ENCODE measurements at places on chromosomes 7 and 10.

- DNase-seq = no peak
Observed at GRCh38 chr7:73487486-73487885, 34.6 kb downstream of the BAZ1B start.

GRCh38 chr10:5416981-5417380 lies 4.6 kb downstream of the NET1 start:
- DNase-seq = no peak

DNA sequence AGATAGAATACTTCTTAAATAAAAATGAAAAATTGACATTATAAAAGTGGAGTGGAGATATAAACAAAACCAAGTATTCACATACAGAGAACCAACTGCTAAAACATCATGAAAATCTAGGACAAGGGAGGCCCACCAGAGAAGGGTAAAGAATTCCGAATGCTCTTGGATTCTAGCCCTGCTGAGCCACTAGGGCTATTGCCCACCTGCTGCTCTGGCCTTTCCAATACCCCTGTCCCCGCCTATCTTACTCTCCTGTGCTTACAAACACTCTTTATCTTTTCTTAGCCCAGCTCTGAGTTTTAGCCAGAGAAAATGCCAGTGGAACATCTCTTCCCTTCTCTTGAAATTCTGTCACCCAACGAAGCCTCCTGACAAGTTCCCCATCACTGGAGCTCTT lies 100.3 kb downstream of the MACC1 start:
- no peak for DNase-seq

DNA sequence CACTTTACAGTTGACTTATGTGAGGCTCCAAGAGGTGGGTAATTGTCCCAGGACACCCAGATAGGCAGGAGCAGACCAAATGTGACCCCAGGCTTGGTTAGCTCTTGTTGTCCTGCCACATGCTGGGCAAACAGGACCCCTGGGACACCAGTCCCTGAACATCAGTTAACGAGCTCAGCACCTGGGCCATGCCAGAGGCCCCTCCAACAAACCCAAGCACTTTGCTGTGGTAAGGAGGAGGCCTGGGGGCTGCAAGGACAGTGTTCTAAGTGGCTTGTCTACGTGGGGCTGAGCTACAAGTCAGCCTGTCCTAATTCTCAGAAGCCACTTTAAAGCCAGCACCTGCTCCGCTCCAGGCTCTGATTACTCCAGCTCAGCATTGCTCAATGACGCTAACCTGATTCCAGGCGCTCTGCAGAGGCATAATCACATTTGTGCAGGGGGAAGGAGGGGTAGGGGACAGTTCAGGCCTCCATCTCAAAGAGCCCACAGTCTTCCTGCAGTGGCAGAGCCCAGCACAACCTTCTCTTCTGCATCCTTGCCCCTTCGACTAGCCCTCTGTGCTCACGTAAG lies 57.2 kb downstream of the DDC start:
- no peak for DNase-seq

GRCh38 chr10:96610817-96611216 lies 24.0 kb upstream of the TM9SF3 start:
- DNase-seq = no peak

- DNase-seq = no peak
Observed at GRCh38 chr7:20170633-20171032, 46.6 kb downstream of the MACC1 start.

DNA sequence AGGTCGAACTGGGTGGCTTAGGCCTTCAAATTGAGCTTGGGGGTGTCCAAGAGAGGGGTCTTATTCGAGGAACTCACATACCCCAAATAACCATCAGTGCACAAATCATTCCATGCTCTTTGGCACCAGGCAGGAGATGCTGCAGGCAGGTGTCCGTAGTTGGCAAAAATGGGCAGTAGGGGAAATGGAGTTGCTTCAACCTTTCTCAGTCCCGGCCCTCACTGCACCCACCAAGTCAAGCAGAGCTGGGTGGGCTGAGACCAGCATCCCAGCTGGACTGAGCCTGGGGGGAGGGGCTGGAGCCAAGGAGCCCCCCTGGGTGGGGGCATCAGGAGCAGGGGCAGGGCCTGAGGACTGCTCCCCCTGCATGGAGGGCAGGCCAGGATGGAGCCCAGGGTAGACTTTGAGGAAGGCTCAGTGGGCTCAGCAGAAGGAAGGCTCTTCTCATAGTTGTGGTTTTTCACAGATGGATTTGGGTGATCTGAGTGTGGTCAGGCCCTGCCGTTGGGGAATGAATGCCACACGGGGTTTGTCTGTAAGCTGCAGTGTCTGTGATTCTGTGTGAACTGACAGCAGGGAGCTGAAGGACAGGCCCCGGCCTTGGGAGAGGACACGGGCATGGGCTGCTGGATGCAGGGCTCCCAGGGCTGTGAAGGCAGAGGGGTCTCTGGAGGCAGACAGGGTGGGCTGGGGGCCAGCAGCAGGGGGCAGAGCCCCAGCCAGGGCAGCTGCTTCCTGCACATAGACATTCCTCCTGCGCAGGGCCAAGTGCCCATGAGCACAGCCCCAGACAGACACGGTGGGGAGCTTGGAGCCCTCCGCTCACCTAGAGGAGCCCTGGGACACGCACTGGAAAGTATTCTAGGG lies 144.5 kb downstream of the ADCY1 start:
- DNase-seq = no peak

DNA sequence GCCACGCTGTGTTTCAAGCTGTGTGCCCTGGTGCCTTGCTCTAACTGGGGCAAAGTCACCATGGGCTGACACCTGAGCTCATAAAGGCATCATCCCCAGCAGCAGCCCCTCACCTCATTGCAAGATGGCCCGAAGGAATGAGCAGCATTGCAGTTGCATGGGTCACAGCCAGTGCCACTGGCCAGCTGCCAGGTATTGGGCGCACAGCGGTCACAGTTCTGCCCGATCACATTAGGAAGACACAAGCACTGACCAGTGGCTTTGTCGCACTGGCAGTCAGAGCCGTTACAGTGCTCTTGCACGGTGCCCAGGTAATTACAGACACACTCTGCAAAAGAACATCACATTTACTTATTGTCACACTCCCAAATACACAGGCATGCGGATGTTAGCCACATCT lies 51.1 kb downstream of the LAMB1 start:
- no peak for DNase-seq

DNA sequence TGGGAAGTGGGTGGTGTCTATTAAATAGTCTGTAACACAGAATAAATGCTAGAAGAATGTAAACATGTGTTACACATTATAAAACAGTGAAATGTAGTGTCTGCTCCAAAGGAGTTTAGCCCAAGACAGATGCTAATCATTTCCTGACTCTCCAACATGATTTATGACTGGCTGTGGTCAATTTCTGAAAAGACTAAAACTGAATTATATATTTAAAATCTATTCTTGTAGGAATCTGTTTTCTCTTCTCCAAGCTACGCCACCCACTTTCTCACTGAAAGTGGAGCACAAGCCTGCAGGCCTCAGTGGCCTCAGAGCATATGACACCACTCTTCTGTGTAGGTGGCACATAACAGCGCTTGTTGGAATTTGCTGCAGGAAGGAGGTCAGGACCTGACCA lies 44.4 kb downstream of the CTTNBP2 start:
- no peak for DNase-seq

- no peak for DNase-seq
Observed at GRCh38 chr10:29078919-29079318, 210.0 kb upstream of the LYZL1 start.
